ENCODE measurements at places on chromosomes 4 and X.

- DNase-seq, result no peak
These were observed 69.1 kb downstream of the RGS12 start for GRCh38 chr4:3361896-3362295.

DNA sequence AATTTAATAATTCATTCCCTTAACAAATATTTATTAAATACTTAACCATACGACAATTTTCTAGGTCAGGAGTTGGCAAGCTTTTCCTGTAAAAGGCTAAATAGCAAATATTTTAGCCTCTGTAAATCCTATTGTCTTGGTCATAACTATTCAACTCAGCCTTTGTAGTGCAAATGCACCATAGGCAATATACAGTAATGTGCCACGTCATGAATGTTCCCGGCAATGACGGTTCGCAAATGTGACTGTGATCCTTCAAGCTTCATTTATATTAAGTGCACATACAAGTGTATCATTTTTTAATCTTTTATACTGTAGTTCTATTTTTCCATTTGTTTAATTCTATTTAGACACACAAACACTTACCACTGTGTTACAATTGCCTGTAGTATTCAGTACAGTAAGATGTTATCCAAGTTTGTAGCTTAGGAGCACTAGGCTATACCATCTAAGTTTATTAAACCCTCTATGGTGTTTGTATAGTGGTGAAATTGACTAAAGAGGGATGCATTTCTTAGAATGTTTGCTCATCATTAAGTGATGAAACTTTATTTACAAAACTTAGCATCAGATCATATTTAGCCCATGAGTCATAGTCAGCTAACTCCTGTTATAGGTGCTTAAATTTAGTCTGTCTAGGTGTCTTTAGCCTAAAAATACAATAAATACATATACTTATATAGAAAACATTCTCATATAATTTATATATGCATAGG is 553.6 kb downstream of the STPG2 start:
- no peak for DNase-seq

DNA sequence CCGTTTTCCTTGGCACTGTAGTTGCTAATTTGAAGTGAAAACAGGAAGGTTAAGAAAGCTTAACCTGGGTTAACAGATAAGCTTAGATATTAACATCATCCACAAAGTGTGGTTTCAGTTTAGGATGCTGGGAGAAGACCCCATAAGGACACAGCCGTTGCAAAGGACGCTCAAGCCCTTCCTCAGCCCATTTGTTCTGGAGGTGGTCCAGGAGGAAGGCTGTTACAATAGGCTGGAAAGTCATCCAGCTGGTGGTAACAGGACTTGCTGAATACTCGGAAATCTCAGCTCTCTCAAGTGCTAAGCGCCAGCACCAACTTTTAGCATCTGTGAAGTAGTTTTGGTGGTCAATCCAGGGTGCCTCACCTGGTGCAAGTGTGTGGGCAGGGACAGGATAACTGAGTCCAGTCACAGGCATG is 14.2 kb downstream of the CHST7 start:
- no peak for DNase-seq

DNA sequence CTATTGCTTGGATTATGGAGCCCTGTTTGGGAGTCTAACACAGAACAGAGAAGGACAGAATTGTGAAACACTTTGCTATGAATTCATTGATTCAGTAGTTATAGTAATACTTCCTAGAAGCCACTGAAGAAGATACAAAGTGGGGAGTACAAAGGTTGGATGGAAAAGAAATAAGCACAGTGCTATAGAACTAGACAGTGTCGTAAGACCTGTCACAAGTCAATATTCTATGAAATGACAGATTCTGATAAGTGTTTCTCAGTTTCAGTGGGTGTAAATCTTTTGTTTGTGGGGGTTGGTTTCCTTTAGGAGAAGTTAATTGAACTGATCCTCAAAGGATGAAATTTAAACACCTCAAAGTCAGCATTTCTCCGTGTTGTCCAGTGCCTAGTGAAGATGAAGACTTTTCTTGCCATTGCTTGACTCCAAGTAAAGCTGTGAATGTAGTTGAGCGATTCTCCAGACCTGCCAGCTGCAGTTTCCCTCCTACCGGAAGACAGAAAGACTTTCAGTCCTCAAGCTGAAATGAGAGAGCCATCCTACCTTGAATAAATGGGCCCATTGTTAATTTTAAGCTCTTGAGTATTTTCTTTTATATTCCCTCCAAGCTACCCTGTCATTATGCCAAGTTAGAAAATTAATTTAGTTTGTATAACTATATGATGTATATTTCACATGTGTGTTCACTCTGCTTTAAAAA is 7.9 kb downstream of the PDLIM5 start:
- no peak for DNase-seq

- DNase-seq, result no peak
These were observed 1097.2 kb upstream of the TENM3 start for GRCh38 chr4:181146051-181146450.

- DNase-seq, result no peak
These were observed 469.0 kb upstream of the BOD1L1 start for GRCh38 chr4:14096396-14096965.

- no peak for DNase-seq
These were observed 10.4 kb downstream of the LIMCH1 start for GRCh38 chr4:41548305-41548880.

GRCh38 chr4:107734120-107734519 is 14.1 kb upstream of the PAPSS1 start:
- DNase-seq, result no peak

DNA sequence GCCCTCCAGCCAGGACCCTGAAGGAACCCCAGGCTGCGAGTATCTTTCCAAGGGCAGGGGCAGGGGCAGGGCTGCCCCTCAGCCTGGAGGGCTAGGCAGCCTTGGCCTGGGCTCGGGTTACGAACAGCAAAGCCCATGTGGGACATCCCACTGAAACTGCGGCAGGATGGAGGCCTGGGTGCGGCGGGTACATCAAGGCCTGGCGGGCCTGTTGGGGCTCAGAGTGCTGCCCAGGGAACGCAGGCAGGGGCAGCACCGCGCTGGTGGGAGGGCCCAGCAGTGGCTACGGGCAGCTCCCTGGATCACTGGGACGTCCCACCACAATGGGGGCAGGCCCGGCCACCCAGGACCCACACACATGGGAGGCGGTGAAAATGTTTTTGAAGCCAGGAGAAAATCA is 10.9 kb downstream of the NAT8L start:
- no peak for DNase-seq

GRCh38 chrX:47796433-47796906 is 40.2 kb upstream of the ZNF81 start:
- no peak for DNase-seq

- no peak for DNase-seq
These were observed 181.9 kb downstream of the SPRY1 start for GRCh38 chr4:123578276-123579029.

GRCh38 chr4:167606551-167606950 is 372.3 kb upstream of the SPOCK3 start:
- no peak for DNase-seq

- no peak for DNase-seq
These were observed 8.1 kb downstream of the ETDB start for GRCh38 chrX:135112096-135112729.

DNA sequence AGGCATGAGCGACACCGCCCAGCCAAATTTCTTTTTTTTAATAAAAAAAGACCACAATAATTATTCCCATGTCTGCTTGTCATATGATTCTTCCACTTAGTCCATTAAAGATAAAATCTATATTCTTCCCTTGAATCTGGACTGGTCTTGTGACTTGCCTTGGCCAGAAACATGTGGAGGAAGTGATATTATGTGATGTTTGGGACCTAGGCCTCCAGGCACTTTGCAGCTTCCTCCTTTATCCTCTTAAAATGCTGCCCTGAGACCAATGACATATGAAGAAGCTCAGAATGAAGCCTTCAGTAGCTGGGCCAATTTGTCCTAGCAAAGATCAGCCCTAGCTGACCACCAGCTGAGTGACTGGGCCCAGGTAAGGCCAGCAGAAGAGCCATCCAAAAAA is 250.0 kb downstream of the INPP4B start:
- no peak for DNase-seq

DNA sequence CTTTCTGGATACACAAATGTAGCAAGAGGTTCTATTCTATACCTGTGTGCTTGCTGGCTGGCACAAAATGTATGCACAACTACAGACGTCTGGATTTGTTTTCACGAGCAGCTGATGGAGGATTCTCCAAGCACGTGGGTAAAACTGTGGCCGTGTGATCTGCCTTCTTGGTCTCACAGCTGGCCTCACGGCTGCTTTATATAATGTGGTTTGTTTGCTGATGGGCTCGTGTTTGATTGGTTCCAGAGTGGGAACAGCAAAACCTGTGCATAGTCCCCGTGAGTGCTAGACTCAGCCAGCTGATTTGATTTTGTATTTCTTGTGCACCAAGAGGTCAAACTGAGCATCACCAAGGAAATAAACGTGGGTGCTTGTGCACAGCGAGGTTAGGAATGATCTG is 262.6 kb upstream of the RPS6KA3 start:
- no peak for DNase-seq

- no peak for DNase-seq
These were observed 35.3 kb downstream of the FRMD7 start for GRCh38 chrX:132092439-132093065.

GRCh38 chrX:153765138-153766079 is 1.4 kb downstream of the PLXNB3 start:
- no peak for DNase-seq

DNA sequence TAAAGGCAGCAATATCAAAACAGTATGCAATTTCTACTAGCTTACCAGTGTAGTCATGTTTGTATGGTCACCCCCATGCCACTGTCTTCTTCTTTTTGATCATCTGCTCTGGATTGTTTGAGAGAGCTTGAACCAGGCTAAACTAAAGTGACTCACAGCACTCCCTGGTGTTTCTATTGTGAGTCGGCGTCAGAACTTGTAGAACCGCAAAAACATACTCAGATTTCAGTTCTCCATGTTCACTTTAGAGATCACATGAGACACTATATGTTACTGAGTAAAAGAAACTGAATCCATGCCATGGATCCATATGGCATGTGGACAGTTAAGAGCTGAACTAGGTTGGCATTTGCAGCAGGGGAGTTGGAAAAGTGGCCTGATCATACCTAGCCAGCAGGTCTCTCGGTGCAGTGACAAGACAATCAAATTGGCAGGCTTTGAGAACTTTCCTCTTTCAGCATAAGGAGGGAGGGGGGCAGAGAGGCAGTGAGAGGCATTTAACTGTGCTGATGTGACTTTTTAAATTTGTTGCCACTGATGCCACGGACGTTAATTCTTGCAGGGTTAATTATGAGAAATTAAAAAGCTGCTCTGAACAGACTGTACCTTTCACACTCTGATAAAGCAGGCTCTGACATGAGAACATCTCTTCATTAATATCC is 88.4 kb downstream of the AFF2 start:
- no peak for DNase-seq

DNA sequence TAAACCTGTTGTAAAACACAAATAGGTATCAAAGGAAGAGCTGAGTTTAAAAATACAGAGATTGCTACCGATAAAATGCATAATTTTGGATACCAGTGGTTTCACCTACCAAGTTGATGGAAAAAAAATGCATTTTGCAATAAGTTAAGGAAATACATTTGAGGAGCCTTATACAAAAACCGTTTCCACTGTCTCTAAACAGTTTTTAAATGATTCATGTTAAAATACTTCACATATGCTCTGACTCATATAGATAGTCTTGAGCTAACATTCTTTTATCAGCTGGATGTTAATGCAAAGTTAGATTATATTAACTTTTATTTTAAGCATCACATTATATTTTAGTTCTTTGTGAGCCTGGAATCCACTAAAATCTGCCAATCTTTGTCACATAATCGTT is 50.6 kb upstream of the ANKRD17 start:
- no peak for DNase-seq

DNA sequence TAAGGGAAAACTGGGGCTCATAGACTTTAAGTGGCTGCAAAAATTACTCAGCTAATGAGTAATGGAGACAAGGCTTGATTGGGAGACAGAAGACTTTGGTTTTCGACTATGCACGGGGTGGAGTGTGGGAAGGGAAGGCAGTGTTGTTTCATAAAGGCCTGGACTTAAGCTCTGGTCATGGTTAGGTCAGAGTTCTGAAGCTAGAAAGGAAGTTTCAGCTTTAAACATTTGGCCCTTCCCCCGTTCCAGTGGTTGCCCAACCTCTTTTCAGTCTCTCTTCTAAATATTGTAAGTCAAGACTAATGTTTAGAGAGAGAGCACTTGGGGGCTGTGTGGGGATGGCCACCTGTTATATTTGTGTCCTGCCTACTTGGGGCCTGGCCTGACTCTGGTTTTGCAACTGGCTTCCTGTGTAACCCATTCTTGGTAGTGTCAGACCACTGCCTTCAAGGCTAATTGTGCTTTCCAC is 21.0 kb downstream of the MSN start:
- no peak for DNase-seq

GRCh38 chr4:7854697-7855370 is 84.8 kb downstream of the AFAP1 start:
- no peak for DNase-seq

GRCh38 chrX:136228839-136229207 is 22.4 kb downstream of the MAP7D3 start:
- no peak for DNase-seq

DNA sequence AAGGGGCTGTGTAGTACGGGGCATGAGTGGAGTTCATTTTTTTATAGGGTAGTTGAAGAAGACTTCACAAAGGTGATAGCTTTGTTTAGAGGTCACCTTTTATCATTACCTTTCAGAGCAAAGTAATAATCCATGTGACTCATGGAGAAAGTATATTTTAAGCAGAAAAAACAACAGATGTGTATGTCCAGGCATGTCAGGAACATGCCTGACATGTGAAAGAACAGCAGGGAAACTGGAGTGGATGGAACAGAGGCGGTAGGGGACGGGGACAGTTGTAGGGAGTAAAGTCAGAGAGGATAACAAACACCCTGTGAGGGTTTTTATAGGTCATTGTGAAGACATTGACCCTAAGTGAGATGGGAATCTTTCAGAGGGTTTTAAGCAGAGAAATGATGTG is 107.6 kb downstream of the USP9X start:
- DNase-seq, result no peak

GRCh38 chrX:127621780-127622179 is 430.4 kb downstream of the ACTRT1 start:
- DNase-seq, result no peak

- DNase-seq, result no peak
These were observed 708 bp downstream of the INTS12 start for GRCh38 chr4:105707782-105708180.

DNA sequence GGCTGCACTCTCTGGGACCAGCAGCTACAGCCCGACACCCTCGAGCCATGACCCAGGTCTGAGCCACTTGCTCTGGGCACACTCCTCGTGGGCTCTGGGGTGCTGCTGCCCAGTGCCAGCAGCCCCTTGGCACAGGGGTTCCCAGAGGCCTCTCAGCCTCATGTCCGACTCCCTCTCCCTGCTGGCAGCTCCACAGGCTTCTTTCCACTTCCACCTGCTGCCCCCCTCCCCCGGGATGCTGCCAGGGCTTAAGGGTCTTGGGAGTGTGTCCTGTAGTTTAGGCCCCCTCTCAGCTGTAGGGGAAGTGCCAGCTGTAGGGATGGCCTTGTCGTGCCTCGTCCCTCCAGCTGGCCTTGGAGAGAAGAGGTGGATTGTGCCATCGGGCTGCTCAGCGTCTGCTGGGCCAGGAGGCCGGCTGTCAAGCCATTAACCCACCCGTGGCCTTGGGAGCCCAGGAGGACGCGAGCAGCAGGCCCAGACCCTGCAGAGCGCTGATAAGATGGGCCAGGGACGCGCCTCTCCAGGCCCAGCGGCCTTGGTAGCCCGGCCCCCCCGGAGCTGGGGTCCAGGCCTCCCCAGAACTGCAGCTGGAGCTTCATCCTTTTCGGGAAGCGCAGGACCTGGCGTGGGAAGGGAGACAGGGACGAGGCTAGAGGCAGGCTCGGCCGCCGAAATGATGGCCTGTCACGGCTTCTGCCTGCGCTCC is 1.0 kb upstream of the USP27X start:
- no peak for DNase-seq

- DNase-seq, result no peak
These were observed 2747.1 kb downstream of the PCDH7 start for GRCh38 chr4:33467291-33467690.

Data from vagina (tissue), 2 donors.